HTR-8/SVneo (cell line): ENCODE measurements at places on chromosomes 6 and 20.

GRCh38 chr6:145602726-145603326 lies 132.5 kb downstream of the EPM2A start:
- DNase-seq, result no peak

- DNase-seq, result no peak
These were observed 8.4 kb downstream of the PSMA7 start for GRCh38 chr20:62134735-62135231.

- DNase-seq, result no peak
These were observed 10.5 kb upstream of the FAM83C start for GRCh38 chr20:35302421-35303335.

DNA sequence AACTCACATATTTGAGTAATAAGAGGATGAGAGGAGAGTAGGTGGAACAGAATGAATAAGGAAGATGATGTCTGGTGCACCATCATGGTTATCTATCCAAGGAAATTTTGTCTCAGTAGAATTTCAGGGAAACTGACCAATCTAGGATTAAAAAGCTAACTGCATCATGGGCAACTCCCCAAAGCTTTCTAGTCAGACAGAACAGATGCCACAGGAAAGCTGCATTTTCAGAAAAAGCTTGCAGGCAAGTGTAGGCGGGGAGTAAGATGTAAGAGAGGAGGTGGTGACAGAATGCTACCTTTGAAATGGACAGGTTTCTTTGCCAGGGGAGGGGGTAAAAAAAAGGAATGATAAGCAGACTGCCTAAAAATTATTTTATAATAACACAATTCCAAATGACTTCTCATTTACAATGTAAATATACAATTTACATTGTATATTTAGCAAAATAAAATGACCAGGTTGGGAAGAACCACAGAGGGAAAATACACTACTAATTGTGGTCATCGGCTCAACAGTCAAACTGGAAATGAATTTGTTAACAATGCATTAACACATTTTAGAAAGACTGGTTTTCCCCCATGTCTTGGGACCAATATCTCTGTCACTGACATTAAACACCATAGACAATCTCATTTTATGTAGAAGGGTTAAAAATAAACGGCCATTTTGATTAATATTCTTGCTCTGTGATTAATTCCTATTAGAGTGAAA lies 15.1 kb downstream of the NHSL1 start:
- no peak for DNase-seq

DNA sequence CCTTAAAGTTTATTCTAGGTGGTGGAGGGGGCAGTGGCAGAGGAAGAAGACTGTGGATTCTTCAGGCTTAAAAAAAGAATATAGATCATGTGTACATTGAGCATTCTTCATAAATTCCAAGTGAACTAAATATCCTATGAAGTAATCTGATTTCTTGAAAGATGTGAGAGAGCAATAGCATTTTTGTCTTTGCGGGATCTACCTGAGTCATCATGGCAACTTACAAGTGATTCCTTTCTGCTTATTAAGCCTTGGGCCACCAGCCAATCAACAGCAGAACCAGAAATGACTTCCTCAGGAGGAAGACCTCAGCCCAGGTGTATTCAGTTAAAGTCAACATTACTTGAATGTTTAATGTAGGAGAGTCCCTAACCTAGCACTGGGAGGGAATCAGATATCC lies 756.9 kb downstream of the TFAP2A start:
- DNase-seq, result no peak

DNA sequence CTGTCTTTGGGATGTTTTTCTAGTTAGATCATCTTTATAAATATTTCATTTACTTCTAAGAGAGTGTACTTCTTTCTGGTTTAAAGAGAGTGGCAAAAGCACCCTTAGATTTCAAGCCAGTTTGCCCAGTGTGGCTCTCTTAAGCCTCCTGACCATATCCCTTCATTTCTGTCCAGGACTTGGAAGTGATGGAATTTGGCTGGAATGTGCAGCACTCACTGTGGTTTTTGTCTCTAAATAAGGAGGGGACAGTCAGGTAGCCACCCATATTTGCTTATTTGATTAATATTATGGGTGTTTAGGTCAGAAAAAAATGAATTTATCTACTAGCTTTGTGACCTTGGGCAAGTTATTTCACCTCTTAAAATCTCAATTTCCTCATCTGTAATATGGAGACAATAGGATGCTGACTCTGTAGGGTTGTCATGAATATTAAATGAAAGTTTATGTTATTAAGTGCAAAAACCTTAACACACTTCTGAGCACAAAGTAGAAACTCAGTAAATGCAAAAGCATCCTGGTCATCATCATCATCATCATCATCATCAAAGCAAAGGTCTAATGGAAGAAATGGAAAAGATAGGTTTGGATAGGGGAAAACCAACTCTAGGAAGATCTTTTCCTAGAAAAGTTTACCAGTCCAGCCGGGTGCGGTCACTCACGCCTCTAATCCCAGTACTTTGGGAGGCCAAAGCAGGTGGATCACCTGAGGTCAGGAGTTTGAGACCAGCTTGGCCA lies 3.1 kb downstream of the CRYBG1 start:
- DNase-seq, result no peak
